ENCODE measurements at places on chromosomes 2 and 18.

DNA sequence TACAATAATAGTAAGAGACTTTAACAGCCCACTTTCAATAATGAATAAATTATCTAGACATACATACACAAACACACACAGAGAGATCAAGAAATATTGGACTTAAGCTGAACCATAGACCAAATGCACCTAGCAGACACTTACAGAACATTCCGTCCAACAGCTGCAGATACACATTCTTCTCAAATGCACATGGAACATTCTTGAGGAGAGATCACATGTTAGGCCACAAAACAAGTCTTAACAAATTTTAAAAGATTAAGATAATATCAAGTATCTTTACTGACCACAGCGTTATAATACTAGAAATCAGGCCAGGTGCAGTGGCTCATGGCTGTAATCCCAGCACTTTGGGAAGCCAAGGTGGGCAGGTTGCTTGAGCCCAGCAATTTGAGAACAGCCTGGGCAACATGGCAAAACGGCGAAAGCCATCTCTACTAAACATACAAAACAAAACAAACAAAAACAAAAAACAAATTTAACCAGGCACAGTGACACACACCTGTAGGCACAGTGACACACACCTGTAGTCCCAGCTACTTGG is 7.4 kb downstream of the CERKL start:
- no peak for DNase-seq

GRCh38 chr2:165795011-165795410 is 964 bp upstream of the GALNT3 start:
- DNase-seq = peak; percentile 46

DNA sequence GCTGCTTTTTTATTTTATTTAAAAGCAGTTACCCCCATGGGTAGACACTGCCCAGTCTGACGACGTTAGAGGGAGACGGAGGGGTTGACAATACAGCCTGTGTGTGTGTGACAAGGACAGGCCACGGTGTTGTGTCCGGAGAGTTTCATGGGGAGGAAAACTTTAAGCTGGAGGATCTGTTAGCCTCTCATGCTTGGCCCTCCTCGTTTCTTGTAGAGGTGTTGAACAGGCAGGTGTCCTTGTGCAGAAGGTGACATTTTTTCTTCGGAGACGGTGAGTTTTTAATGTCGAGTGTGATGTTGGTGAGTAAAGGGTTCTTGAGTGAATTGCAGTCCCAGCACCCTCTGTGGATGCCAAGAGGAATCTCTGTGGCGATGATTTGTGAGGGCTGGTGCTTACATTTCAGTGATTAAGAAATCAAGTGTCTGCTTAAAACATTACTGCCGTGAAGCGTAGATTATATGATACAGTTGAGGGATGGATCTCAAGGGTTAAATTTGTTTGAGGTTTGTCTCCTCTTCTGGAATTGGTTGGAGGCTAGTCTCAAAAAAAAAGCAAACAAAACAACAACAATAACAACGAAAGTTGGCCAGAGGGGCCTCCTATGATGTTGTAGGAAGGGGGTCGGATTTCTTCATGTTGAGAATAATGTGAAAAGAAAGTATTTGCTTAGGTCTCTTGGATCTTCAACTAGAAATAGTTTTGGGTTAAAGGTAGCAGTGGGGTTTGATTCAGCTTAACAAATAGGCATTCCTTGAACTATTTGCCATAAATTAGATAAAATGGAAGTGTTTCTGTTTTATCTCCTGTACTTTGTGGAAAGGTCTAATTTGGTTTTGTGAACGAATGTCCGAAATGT is 1.6 kb downstream of the NCOA1 start:
- peak; percentile 77 for DNase-seq

- DNase-seq = no peak
Measured at GRCh38 chr2:37920570-37920969, 4.5 kb upstream of the RMDN2 start.

DNA sequence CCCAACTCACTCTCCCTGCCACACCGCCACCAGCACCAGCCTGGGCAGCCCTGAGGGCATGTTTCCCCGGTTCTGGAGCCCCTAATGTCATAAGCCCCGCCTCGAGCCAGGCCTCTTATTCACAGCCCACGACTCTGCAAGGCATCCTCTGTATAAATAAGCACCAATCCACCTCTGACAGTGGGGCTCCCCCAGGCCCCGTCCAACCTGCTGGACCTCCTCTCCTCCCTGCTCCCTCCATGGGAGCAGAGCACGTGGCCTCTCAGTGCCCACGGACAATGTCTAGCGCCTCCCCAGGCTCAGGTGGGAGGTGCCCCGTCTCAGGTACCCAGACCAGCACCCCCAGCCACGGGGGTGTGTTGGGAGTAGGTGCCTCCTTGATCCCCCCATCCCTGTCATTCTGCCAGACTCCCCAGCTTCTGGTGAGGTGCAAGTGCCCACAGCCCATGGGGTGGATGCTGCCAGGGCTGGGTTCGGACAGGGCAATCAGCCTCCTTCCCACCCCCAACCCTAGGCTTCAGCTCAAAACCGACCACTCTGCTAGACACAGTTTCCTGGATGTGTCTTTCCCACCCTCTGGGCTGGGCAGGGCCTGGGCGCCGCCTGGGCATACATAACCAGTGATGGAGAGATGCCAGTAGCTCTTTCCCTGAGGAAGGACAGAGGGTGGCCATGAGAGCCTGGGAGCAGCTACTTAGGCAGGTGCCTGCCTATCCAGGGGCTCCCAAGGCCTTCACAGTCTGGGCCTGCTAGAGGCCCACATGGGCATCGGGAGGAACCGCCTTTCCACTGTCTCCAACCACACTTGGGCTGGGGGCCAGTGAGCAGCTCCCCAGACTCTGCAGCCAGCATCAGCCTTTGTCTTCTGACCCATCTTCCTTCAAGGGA is 1.6 kb upstream of the ADRA2B start:
- no peak for DNase-seq

DNA sequence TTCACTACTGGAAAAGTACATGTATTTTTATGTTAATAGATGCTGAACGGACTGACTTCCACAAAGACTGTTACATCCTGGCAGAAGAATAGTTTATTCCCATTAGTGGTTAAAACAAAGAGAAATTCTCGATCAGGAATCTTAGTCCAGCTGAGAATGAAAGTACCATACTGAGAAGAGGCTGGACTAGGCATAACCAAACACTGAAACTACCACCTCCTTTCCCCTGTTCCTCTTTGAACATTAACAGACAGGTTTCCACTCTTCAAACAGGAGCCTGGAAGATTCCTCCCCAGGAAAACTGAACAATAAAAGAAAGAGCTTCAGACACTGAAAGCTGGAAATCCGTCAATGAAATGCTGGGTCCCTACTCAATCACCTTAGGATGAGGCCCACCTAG is 25.8 kb downstream of the LDAH start:
- no peak for DNase-seq

DNA sequence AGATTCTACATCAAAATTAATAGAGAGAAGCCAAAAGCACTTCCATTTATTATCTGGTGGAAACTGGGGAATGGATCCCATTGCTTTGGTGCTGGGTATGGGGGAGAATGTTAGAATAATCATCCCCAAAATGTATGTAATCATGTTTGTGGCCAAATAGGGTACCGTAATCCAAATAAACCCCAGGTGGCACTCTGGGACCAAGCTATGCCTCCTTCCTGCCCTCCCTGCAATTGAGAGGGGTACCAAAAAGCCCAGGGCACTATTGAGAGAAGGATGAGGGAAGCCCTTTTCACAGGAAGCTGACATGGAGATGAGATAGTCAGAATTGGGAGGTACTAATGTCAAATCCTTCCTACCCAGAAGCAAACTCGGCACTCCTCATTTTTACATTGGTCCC is 85.7 kb upstream of the NRP2 start:
- DNase-seq = no peak

DNA sequence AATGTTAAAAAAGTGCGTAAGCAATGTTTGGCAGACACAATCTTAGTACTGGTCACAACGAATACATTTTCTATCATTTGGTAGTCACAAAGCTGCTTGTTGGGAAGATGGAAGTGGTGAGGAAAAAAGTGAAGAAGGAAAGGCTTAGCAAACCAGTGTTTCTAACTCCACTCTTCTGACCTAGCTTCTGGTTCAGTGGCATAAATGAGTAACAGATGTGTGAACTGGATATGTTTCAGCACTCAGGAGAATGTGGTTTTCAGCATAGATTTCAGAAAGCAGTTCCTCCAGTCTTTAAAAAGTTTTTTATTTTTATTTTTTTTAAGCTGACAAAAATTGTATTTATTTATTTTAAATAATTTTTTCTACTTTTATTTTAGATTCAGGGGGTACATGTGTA is 357.1 kb downstream of the CPS1 start:
- no peak for DNase-seq

DNA sequence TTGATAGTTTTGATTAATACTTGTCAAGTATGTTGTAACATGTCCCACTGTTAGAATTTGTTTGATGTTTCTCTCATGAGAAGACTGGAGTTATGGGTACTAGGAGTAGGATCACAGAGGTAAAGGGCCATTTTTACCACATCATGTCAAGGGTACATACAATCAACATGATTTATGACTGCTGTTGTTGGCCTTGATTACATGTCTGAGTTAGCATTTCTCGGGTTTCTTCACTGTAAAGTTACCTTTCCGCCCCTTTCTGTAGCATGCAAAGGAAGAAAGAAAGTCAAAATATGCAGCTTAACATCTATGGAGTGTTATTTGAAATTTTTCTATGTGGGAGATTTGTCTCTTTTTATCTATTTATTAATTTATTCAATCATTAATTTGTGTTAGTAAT is 1456.4 kb downstream of the SUCLG1 start:
- DNase-seq = no peak

GRCh38 chr2:10030311-10030736 is 13.0 kb upstream of the KLF11 start:
- peak; percentile 78 for DNase-seq

GRCh38 chr18:13235421-13235831 is 16.9 kb downstream of the LDLRAD4 start:
- DNase-seq = no peak
